ENCODE measurements at places on chromosomes 4 and X. TPM values are rescaled to one million over a fixed set of nuclear protein-coding genes. Genes with fewer than 3 reads are reported as not detected.

DNA sequence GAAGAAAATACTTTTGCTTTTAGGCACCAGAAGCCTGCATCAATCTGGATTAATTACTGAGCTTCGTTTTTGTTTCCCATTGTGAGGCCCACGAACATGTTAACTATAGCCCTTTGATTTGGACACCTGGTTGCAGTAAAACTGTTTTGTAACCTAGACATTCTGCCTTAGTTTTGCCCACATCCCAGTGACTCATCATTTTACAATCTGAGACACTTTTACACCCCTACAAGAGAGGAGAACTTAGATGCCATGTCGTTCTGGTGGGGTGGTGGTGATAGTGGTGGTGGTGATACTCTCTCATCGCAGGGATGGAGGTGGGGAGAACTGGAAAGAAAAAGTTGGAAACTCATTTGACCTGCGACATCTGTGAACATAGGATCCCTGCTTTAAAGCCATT, 1257.2 kb downstream of the ADGRL3 start:
- DNase-seq: peak; percentile 77

Gene RAB40AL
- 0.14 TPM for total RNA-seq

- no peak for DNase-seq
Observed at GRCh38 chrX:33465137-33465536, 253.8 kb upstream of the DMD start.

DNA sequence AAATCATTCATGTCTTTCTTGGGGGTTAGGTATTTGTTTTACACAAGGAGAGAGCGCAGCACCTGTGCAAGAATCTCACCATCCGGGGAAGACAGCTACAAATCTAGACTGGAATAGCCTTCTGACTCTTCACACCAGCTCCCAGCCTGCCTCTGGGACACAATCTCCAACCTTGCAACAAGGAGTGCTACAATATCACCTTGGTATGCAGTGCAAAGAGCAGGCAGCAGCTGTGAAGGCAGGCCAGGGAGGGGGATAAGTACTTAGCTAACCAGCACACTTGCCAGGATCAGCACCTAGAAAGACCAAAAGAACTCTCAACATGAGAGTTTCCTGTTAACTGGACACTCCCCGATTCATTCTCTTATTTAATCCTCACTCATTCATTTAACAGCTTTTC, 235.3 kb downstream of the AR start:
- DNase-seq: no peak

Gene RGN
- 0.07 TPM for total RNA-seq

GRCh38 chr4:1105662-1106061, 7.7 kb downstream of the RNF212 start:
- DNase-seq: no peak

Gene SPOCK3
- not detected for total RNA-seq

- no peak for DNase-seq
Observed at GRCh38 chr4:72358483-72358882, 210.5 kb downstream of the ADAMTS3 start.

GRCh38 chr4:13765539-13765938, 138.0 kb upstream of the BOD1L1 start:
- DNase-seq: no peak

DNA sequence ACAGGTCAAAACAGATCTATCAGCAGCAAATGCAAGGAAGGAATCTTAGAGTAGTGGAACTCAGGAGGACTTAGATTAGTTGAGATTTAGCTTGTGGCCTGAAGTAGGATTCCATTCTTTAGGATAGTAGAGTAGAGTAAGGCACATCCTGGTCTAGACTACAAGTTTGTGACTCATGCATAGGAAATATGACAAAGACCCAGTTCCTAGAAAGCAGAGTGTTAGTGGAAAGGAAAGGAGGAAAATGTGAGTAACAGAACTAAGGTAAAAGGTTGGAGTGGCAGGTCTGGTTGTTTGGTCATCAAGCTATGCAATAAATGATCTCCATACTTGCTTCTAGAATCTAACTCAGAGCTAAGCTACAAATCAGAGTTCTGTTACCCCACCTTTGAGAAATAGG, 595.0 kb downstream of the ACTRT1 start:
- DNase-seq: no peak

GRCh38 chr4:151226004-151226932, 50.7 kb upstream of the PRSS48 start:
- peak; percentile 53 for DNase-seq

Gene USP26
- not detected for total RNA-seq

GRCh38 chr4:117488692-117489091, 403.3 kb upstream of the TRAM1L1 start:
- DNase-seq: no peak

Gene DCHS2
- total RNA-seq: not detected

Gene GPC4
- total RNA-seq: 2.1 TPM

Gene TRIML2
- total RNA-seq: 18.7 TPM

Gene TMEM255A
- 0.07 TPM for total RNA-seq

DNA sequence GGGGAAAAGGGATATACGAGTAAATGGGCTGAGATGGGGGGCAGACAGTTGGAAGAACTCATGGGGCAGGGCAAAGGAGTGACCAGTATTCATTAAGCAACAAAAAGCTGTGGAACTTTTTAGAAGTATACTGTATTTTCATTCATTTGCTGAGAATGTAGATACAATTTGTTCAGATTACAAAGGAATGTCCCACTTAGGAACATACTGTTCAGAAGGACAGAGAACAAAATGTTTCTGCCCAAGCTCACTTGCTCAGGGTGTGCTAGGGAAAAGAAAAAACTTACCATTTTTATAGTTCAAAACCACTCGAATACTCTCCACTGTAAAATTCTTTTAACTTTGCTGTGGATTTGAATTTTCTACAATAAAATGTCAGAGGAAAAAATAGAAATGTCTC, 135.2 kb upstream of the AFF2 start:
- no peak for DNase-seq

DNA sequence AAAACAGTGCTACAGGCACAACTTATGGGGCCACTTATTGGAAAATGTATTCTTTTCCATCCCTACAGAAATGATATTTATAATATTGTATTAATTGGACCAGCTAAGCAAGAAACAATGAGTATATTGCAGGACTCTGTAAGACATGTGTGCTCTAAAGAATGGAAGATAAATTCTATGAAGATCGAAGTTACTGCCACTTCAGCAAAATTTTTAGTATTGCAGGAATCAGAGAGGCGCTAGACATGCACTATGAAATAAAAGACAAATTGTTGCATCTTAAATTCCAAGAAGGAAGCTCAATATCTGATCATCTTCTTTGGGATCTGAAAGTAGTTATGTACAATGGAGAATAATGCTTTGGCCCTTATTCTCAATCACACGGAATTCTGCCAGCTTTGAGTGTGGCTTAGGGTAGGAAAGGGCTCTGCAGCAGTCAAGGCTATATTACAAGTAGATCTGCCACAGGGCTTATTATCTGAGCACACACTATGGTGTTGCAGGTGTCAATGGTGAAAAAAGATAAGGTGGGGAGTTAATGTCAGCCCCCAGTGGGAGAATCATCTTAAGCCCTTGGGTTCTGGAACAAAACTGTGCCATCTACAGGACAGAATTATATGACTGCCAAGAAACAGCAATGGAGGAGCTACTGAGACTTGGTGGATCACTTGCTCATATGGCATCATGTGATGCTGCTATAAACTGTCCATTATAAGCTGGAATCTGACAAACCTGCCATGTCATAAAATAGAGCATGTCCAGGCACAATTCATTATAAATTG, 334.0 kb upstream of the NDST3 start:
- no peak for DNase-seq

DNA sequence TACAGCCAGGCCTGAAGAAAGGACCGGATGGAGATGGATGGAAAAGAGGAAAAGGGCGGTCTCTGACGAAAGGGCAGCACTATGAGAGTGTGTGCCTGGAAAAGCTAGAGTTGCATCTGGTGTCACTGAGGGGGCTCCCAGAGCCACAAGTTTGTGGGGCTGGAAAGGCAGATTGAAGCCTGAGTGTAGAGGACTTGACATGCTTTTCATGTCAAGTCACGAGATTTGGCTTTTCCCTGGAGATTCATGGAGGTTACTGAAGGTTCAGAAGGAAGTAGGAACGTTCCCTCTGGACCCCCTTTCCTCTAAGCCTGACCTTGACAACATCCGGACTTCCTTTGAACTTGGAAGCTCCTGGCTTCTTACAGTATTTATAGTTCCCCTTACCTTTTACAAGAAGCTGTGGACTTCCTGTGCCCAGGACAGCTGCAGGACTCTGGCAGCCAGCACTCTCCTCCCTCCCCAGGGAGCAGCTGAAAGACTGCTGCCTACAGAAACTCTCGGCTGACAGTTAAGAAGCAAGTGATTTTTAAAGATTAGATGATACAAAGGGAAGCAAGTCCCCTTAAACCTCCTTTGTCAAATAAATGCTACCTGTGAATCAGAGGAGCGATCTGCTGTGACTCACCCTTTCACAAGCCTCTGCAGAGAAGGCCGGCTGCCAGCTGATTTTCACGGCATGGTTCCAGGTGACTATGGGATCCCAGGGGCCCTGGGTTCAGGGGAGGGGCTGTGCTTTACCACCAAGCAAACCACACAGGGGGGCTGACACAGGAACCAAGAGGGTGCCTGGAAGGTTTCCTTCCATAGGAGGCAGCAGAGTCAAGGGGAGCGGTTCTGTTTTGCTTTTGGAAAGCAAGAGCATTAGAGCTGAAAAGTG, 72.9 kb upstream of the STIM2 start:
- peak; percentile 76 for DNase-seq

Gene FATE1
- not detected for total RNA-seq

DNA sequence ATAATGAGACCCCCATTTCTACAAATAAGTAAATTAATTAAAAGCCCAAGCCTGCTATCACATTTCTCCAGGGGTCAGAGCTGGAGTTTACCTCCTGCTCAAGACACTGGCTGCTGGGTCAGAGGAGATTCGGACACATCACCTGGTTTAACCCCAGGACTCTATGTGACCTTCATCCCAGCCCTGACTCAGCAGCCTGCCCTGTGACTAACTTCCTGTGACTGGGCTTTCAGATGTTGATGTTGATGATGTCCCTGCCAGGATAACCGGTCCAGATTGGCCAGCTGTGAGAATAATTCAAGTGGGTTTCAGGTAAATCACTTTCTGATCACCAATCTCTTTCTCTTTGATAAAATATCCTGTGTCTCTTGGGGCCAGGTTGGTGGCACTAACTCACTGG, 102.4 kb upstream of the MAML3 start:
- no peak for DNase-seq

GRCh38 chrX:38347136-38347535, 5.3 kb upstream of the OTC start:
- DNase-seq: peak; percentile 36

Gene GYG2
- total RNA-seq: not detected

DNA sequence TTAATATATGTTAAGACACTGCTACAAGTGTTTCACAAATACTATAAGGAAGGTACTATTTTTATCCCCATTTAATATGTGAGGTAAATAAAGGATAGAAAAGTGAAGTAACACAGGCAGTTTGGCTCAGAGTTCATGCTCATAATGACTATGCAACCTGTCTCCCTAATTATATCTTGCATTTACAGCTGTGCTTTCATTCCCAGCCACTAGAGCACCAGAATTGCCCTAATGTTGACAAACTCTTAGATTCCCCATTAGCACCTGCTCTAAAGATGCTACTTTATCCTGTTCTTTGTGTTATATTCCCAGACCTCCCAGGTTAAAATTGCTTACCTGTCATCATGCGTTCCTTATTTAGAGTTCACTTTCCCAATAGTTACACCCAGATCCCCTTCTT, 833.6 kb downstream of the CCSER1 start:
- no peak for DNase-seq

DNA sequence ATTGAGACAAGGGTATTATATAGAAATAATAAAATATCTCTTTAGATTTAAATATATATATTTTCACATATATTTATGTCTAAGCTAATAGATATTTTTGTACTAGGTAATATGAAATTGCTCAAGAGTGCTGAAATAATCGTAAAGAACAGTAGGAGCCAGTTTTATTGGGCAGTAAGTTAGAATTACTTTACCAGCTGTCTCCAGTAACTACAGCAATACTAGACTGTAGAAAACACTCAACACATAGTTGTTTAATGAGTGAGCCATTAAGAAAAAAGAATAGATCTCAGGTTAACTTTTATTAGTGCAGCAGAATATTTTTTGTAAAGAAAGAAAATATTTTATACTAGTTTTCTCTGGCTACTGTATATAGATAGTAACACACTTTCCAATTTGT, 715.2 kb downstream of the TRIML1 start:
- DNase-seq: no peak

Gene PNMA6F
- not detected for total RNA-seq

Gene ATP7A
- total RNA-seq: 3.9 TPM

DNA sequence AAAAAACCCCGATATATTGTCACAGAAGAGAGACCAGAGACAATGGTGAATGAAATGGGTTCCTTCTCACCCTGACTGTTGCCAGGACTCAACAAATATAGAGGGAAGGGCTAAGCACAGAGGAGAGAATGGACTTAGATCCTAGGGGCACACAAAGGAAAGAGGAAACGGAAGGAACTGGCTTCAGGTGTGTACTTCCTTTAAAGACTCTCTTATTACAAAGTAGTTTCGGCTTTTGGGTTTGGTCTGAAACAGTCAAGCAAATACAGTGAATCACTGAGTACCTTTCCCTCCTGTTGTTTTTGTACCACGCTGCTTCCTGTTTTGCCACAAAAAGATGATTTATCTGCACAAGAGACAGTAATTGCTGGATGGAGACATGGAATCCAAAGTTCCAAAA, 46.1 kb upstream of the S100G start:
- DNase-seq: peak; percentile 52

DNA sequence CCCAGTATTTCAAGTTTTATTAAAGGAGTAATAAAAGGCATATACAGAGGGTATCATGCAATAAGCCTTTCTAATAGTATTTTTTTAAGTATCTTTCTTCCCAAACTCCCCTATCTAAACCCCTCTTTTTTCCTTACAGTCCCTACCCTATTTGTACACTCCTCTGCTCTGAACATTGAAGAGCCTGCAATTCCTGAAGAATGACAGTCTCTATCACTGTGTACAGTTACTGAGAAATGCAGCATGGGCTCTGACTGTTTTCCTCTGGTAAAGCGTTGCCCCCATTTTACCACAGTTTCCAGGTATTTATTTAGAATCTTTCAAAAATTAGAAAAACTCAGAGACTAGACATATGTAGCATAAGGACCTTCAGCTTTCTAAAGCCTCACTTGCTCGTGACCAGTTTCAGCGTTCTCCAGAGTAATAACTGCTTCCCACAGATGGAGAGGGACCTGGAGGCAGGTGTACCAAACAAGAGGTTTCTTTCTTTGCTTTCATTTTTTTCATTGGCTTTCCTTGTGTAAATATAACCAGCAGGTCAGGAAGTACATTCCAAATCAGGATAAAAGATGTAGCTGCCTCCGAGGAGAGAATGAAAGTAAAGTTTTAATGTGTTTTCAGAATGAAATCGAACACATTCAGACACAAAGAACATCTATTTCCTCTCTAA, 230.8 kb downstream of the CFAP299 start:
- no peak for DNase-seq

DNA sequence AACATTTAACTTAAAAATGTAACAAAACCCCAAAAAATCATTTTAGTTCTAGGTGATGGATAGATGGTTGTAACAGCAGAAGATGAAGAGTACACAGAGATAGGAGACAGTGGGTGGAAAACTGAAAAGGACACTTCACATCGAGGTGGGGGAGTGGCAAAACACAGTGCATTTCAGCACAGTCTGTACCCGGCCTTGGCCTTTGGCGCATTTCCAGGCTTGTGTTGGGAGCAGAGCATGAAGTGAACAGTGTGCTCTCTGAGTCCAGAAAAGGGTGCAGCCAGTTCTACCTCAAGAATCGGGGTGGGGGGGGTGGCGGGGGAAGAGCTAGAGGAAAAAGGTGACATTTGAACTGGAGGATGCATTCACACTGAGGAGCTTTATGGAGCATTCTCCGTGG, 4.3 kb downstream of the TSPYL2 start:
- DNase-seq: no peak

All from foreskin keratinocyte (primary cell).